ENCODE measurements at places on chromosomes 13 and 19. TPM values are rescaled to one million over a fixed set of nuclear protein-coding genes. Genes with fewer than 3 reads are reported as not detected.

DNA sequence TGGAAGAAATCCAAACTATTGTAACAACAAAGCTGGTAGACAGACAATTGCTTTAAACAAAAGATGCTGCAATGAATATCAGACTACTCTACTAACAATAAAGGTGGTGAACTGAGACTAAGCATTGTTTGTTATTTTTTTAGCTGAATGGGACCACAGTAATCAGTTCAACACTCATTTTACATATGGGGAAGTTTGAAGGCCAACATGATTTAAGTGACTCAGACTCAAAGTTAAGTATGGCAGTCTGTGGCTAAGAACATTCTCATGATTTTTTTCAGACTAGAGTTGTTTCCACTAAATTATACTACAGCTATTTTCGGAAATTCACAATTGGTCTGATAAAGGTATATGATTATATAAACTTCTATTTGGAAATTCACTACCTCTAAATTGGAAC is 10.4 kb downstream of the EXOSC8 start:
- H3K4me3 ChIP-seq, result no peak overlapping the region
- H3K27me3 ChIP-seq, result no peaks in the 10 kb centered on the region
- H3K27ac ChIP-seq, result no peak overlapping the region
- H3K4me1 ChIP-seq, result no peaks in the 10 kb centered on the region
- peaks cover 60% of the 10 kb centered on the region for H3K36me3 ChIP-seq

- H3K27ac ChIP-seq, result no peak overlapping the region
- DNase-seq, result no peak
- H3K27me3 ChIP-seq, result no peaks in the 10 kb centered on the region
- H3K36me3 ChIP-seq, result peaks cover 12% of the 10 kb centered on the region
- no peak overlapping the region for H3K4me3 ChIP-seq
Observed at GRCh38 chr13:40993987-40994386, 25.1 kb downstream of the ELF1 start.

Gene ZNF439
- polyA plus RNA-seq, result 2.9 TPM

GRCh38 chr19:35742121-35742724 is at the start of gene IGFLR1:
IGFLR1 (minus strand) TSS chr19:35742452; CDS start chr19:35741180, 1,272 bp downstream.
- H3K27me3 ChIP-seq, result no peaks in the 10 kb centered on the region
- peaks cover 8% of the 10 kb centered on the region for H3K36me3 ChIP-seq
- peaks cover 40% of the 10 kb centered on the region for H3K4me1 ChIP-seq

- H3K4me1 ChIP-seq, result peaks cover 14% of the 10 kb centered on the region
- H3K36me3 ChIP-seq, result no peaks in the 10 kb centered on the region
- H3K4me3 ChIP-seq, result no peak within 1 kb of the TSS
Observed at GRCh38 chr19:36032251-36033104, at the start of gene CLIP3. CLIP3 (minus strand) TSS chr19:36032873; CDS start chr19:36032357, 516 bp downstream.

- H3K27me3 ChIP-seq, result peaks cover under 1% of the 10 kb centered on the region
- no peak for DNase-seq
- H3K4me1 ChIP-seq, result no peaks in the 10 kb centered on the region
- H3K36me3 ChIP-seq, result no peaks in the 10 kb centered on the region
- H3K27ac ChIP-seq, result no peak overlapping the region
Observed at GRCh38 chr13:28538932-28539331, 44.0 kb upstream of the FLT1 start.

- H3K27ac ChIP-seq, result no peak overlapping the region
- DNase-seq, result no peak
- H3K4me3 ChIP-seq, result no peak overlapping the region
- no peaks in the 10 kb centered on the region for H3K36me3 ChIP-seq
- H3K27me3 ChIP-seq, result no peaks in the 10 kb centered on the region
Observed at GRCh38 chr19:29326849-29327840, 114.2 kb upstream of the UQCRFS1 start.

Gene RNF113B
- polyA plus RNA-seq, result not detected

GRCh38 chr19:10269333-10270179 is 1.4 kb upstream of the ICAM1 start:
- no peak overlapping the region for H3K4me3 ChIP-seq
- H3K36me3 ChIP-seq, result peaks cover 1% of the 10 kb centered on the region
- no peak overlapping the region for H3K27ac ChIP-seq
- H3K4me1 ChIP-seq, result peaks cover 70% of the 10 kb centered on the region
- peak; percentile 51 for DNase-seq
- no peaks in the 10 kb centered on the region for H3K27me3 ChIP-seq

DNA sequence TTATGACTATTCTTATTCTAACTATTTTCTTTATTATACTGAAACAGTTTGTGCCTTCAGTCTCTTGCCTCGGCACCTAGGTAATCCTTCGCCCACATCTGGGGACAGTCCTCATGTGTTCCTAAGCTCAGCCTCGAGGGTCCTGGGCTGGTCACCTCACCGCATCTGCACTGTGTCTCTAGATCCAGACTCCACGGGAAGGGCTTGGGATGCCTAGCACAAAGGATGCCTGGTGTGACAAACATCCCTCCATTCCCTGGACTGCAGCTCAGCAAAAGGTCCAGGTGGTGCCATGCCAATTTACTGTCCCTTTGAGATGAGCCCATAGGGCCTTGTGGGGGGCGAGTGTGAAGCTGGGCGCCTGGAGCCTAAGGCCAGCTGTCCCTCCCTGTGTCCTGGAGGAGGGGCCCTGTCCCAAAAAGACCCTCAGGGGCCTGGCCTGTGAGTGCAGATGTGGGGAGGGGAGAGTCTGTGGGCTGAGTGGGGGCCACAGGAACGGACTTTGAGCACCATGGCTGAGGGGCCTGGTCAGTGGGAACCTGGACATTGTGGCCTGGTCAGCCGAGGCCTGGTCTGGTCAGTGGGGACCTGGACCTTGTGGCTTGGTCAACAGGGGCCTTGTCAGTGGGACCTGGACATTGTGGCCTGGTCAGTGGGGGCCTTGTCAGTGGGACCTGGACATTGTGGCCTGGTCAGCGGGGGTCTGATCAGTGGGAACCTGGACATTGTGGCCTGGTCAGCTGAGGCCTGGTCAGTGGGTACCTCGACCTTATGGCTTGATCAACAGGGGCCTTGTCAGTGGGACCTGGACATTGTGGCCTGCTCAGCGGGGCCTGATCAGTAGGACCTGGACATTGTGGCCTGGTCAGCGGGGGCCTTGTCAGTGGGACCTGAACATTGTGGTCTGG is 45.1 kb upstream of the TPM4 start:
- H3K4me3 ChIP-seq, result no peak overlapping the region
- H3K27ac ChIP-seq, result no peak overlapping the region
- no peak for DNase-seq

Gene FCER2
- not detected for polyA plus RNA-seq

DNA sequence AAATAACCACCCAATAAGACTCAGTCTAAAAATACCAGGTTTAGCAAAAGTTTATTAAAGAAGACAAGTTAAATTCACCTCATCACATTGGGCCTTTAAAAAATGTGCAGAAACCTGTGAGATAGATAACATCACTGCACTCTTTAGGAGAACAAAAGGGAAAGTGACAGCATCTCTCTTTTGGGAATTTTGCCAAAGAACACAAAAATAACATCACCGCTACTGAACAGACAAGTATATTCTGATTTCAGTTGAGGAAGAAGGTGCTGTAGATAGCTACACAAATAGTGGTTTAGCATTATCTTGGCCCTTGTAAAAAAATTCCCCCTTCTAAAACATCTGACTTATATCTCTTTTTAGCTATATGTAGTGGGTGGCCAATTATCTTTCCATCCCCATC is 244.7 kb downstream of the VWA8 start:
- H3K4me1 ChIP-seq, result no peaks in the 10 kb centered on the region
- no peak for DNase-seq
- no peak overlapping the region for H3K4me3 ChIP-seq
- no peaks in the 10 kb centered on the region for H3K36me3 ChIP-seq

DNA sequence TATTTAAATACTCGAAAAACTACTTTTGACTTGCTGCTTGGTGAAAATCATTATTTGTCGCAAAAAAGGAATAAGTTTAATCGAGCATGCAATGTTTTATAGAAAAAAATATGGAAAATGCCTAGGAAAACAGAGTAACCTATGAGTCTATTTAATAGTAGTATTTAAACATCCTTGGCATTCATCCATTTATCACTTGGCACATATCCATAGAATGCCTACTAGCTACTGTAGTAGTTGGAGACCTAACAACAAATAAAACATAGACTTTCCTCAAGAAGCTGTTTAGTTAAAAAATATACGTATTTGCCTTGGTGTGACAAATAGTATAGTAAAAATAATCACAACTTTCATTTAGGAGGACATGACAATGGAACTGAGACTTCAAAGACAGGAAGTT is 302.1 kb downstream of the DIAPH3 start:
- H3K27ac ChIP-seq, result no peak overlapping the region
- H3K27me3 ChIP-seq, result no peaks in the 10 kb centered on the region
- H3K4me3 ChIP-seq, result no peak overlapping the region
- H3K36me3 ChIP-seq, result 0 out of 3 replicates have a peak, but pooled peaks cover 2% of the 10 kb centered on the region

Gene MARK4
- 12.2 TPM for polyA plus RNA-seq

Gene MEIOSIN
- not detected for polyA plus RNA-seq

Gene LGALS16
- not detected for polyA plus RNA-seq

DNA sequence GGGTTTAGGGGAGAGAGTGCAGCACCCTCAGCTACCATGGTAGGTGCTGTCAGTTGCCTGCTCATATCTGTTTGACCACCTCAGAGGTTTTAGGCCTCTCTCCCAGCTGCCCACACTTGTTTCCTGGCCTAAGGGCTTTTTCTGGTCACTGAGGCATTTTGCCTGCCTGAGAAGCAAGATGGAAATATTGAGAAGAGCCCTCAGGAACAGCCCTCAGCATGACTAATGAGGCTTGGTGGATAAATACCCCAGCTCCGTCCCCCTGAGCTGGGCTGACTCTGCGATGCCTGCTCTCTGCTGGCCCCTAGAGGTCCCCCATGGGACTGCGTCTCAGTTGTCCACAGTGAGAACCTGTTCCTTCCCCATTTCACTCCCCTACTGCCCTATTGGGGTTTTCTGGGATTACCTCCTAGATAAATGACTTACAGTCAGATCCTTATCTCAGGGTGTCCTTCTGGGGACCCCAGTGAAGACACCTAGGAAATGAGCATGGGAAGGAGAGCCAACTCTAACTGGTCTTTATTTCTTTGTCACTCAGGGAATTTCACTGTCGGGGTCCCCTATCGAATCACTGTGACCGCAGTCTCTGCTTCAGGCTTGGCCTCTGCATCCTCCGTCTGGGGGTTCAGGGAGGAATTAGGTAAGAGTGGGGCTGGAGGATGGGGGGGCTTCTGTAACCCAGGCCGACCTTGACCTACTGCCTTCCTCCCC is 13.3 kb downstream of the PALM3 start:
- H3K4me3 ChIP-seq, result no peak overlapping the region
- H3K36me3 ChIP-seq, result no peaks in the 10 kb centered on the region
- no peaks in the 10 kb centered on the region for H3K4me1 ChIP-seq
- H3K27me3 ChIP-seq, result no peaks in the 10 kb centered on the region
- H3K27ac ChIP-seq, result no peak overlapping the region

- H3K4me1 ChIP-seq, result peaks cover 21% of the 10 kb centered on the region
- H3K4me3 ChIP-seq, result no peak overlapping the region
- no peak for DNase-seq
- H3K27ac ChIP-seq, result no peak overlapping the region
Observed at GRCh38 chr13:110097013-110097412, 209.9 kb downstream of the COL4A1 start.

- no peak overlapping the region for H3K4me3 ChIP-seq
- H3K36me3 ChIP-seq, result no peaks in the 10 kb centered on the region
- H3K27ac ChIP-seq, result no peak overlapping the region
- no peaks in the 10 kb centered on the region for H3K27me3 ChIP-seq
- peaks cover 7% of the 10 kb centered on the region for H3K4me1 ChIP-seq
- DNase-seq, result no peak
Observed at GRCh38 chr13:45232591-45232990, 31.7 kb upstream of the KCTD4 start.

DNA sequence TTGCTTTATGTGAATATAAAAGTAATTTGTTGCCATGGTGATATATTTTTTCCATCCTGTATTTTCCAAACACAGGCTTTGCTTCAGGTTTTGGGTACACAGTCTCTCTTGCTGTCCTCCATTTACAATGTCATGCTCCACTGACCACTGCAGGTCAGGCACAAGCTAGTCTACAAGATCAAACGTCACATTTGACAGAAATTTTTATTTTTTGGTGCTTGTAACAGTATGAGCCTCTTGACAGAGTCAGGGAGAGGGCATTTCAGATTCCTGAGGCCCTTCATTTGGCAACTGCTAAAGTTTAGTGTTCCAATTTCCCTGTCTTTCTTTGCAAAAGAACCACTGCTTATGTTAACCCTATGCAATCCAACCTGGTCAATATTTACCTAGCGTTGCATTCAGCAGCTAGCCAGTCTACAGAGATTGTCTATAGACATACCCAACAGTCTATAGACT is 175.0 kb downstream of the RFC3 start:
- peaks cover 19% of the 10 kb centered on the region for H3K4me1 ChIP-seq
- H3K27ac ChIP-seq, result peak overlapping the region; percentile 57
- no peaks in the 10 kb centered on the region for H3K36me3 ChIP-seq
- H3K4me3 ChIP-seq, result no peak overlapping the region

GRCh38 chr19:48668332-48668731 is 4.5 kb downstream of the NTN5 start:
- H3K27ac ChIP-seq, result no peak overlapping the region
- DNase-seq, result no peak
- H3K4me1 ChIP-seq, result peaks cover 10% of the 10 kb centered on the region
- H3K4me3 ChIP-seq, result no peak overlapping the region
- H3K27me3 ChIP-seq, result peaks cover 14% of the 10 kb centered on the region

GRCh38 chr13:111281751-111282311 is 38.6 kb upstream of the TEX29 start:
- H3K27me3 ChIP-seq, result no peaks in the 10 kb centered on the region
- H3K36me3 ChIP-seq, result peaks cover 34% of the 10 kb centered on the region
- no peak overlapping the region for H3K4me3 ChIP-seq
- no peak overlapping the region for H3K27ac ChIP-seq
- DNase-seq, result no peak
- no peaks in the 10 kb centered on the region for H3K4me1 ChIP-seq

GRCh38 chr13:80348314-80348713 is 7.4 kb upstream of the SPRY2 start:
- H3K36me3 ChIP-seq, result no peaks in the 10 kb centered on the region
- no peak overlapping the region for H3K4me3 ChIP-seq
- no peak for DNase-seq
- peaks cover 25% of the 10 kb centered on the region for H3K4me1 ChIP-seq

- H3K36me3 ChIP-seq, result no peaks in the 10 kb centered on the region
- no peak for DNase-seq
- H3K27ac ChIP-seq, result peak overlapping the region; percentile 25
- H3K4me3 ChIP-seq, result no peak overlapping the region
- peaks cover 17% of the 10 kb centered on the region for H3K4me1 ChIP-seq
Observed at GRCh38 chr13:60572855-60573254, 175.8 kb downstream of the TDRD3 start.

Gene NLRP7
- not detected for polyA plus RNA-seq

- H3K27me3 ChIP-seq, result no peaks in the 10 kb centered on the region
- no peak overlapping the region for H3K4me3 ChIP-seq
Observed at GRCh38 chr19:54480051-54480450, 7.0 kb upstream of the CDC42EP5 start.

Gene IFNL1
- polyA plus RNA-seq, result not detected

All from HepG2 (cell line).